Right ventricle myocardium superior (tissue), 1 donor: ENCODE measurements at places on chromosomes 4 and X. TPM values are rescaled to one million over a fixed set of nuclear protein-coding genes. Genes with fewer than 3 reads are reported as not detected.

Gene ADH1B
- 157 TPM for total RNA-seq

Gene SOWAHB
- not detected for total RNA-seq

Gene VEGFC
- total RNA-seq, result 5.4 TPM

Gene PDE6B
- 1.1 TPM for total RNA-seq

Gene TMPRSS11B
- total RNA-seq, result not detected

Gene F11
- total RNA-seq, result 0.40 TPM

Gene SMIM10L2A
- total RNA-seq, result 1.6 TPM

Gene CAPN6
- 0.08 TPM for total RNA-seq

Gene PSMD10
- total RNA-seq, result 17.9 TPM

Gene NUDT11
- not detected for total RNA-seq

Gene MAP9
- 5.3 TPM for total RNA-seq

Gene ZNF595
- total RNA-seq, result 6.8 TPM

Gene SPANXB1
- not detected for total RNA-seq

Gene PF4V1
- total RNA-seq, result not detected

DNA sequence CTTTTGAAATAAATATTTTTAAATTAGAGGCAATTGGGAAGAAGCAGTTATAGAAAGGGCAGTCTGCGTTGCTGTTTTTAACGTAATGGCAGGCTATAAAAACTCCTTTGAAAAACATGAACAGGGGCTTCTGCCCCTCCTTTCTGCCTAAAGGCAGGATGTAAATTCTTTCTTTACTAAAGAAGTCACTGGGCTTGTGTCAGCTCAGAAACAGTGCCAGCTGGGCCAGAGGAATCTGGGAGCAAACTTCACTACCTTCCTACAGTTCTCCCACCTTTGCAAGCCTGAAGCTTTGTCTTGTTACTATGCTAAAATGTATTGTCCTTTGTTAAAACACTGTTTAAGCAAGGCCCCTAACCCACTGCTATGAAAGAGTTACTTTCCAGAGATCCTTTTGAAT is 1664.8 kb downstream of the RPA4 start:
- DNase-seq, result no peak

- no peak for DNase-seq
Measured at GRCh38 chrX:84218726-84219125, 30.7 kb upstream of the RPS6KA6 start.

GRCh38 chr4:104352211-104352610 is 142.5 kb downstream of the CXXC4 start:
- DNase-seq, result no peak

DNA sequence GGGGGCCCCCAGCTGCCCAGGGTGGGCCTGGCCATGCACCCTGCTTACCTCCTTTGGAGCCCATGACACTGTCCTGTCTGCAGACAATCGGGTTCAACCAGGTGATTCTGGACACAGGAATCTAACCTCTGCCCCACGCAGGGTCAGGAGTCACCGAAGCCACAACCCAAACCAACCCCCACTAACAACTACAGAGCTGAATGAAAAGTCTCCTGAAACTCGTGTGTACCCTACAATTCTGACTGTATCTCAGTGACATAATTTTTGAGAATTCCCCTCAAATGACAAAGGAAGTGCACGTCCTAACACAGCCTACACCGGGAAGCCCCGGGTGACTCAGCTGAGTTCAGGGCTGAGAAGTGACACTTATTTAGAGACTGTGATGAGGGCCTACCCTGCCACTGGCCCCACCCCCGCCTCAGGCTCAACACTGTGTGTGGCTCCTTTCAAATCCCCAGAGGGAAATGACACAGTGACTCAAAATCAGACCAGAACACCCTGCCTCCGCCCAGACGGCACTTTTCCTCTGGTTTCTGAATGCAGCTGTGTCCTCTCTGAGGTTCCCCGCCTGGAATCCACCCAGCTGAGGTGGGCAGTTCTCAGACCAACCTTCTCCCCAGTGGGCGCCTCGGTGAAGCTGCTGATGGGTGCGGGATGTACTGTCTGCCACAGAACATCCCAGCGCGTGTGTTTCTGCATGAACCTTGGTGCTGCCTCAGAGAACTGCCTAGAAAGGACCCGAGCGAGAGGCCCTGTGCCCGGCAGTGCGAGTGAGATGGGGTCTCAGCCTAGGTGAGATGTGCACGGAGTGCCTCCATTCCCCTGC is 9.9 kb downstream of the TNIP2 start:
- peak; percentile 58 for DNase-seq

GRCh38 chrX:153951683-153952372 is 7.4 kb upstream of the RENBP start:
- no peak for DNase-seq

DNA sequence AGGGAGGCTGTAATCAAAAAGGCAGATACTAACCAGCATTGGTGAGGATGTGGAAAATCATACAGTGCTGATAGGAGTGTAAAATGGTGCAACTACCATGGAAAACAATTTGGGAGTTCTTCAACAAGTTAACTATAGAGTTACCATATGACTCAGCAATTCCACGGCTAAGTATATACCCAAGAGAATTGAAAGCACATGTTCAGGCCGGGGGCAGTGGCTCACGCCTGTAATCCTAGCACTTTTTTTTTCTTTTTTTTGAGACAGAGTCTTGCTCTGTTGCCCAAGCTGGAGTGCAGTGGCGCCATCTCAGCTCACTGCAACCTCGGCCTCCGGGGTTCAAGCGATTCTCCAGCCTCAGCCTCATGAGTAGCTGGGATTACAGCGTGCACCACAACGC is 15.0 kb upstream of the CD99L2 start:
- no peak for DNase-seq

GRCh38 chrX:139691843-139692505 is 16.0 kb downstream of the MCF2 start:
- no peak for DNase-seq

DNA sequence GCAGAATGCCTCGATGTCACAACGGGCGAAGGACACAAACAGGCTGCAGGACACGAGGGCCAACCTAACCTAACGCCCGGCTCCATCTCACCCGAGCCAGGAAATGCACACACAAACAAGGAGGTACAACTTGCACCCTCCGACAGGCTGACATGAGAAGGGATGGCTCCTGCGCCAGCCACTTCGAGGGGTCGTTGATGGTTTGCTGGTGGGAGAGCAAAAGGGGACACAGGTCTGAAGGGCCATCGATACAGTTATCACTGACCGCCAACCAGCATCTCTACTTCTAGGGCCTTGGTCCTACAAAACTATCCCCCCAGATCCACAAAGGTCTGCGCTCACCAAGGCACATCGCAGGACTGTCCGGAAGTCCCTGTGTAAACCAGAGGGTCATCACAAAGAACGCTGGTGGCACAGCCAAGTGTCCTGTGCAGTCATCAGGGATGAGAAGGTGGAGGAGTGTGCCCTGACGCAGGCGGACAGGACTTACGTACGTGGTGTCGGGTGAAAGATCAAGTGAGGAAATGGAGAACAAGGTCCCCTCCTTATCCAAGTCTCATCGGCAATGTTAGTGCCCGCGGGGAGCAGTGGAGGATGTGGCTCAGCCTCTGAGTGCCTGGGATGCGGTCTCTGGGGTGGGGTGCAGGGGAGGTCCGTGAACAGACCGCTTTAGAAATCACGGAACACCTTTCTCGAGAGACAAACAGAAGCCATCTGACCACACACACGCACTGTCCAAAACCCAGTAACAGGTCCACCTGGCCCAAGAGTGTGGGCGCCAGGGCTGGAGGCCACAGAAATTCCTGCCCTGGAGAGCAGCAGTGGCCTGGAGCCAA is 7.0 kb downstream of the MXD4 start:
- peak; percentile 36 for DNase-seq

- DNase-seq, result no peak
Measured at GRCh38 chr4:72295966-72296557, 264.3 kb downstream of the NPFFR2 start.

GRCh38 chr4:74543983-74544382 is 99.0 kb downstream of the AREG start:
- DNase-seq, result no peak

- DNase-seq, result no peak
Measured at GRCh38 chr4:140121646-140122045, 32.3 kb downstream of the MAML3 start.

- DNase-seq, result peak; percentile 31
Measured at GRCh38 chrX:101759000-101759399, 99.3 kb upstream of the ARMCX2 start.

DNA sequence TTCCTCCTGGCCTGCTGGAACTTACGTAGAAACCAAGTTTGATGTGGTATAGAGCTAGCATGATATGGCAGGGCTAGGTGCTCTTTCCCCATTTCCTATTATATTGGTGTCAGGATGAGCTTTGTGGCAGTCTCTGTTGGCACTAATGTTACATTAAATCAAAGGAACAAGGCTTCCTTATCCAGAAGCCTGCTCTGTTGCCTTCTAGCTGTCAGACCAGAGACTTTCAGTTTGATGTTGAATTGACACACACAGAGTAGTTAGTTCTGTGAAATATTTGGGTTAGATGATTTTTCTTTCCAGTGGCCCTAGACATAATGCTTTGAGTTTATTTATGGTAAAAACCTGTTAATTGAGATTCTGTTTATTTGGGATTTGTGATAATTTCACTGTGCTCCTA is 10.0 kb downstream of the CNKSR2 start:
- DNase-seq, result no peak

- DNase-seq, result no peak
Measured at GRCh38 chrX:96372313-96373046, 312.2 kb upstream of the DIAPH2 start.

DNA sequence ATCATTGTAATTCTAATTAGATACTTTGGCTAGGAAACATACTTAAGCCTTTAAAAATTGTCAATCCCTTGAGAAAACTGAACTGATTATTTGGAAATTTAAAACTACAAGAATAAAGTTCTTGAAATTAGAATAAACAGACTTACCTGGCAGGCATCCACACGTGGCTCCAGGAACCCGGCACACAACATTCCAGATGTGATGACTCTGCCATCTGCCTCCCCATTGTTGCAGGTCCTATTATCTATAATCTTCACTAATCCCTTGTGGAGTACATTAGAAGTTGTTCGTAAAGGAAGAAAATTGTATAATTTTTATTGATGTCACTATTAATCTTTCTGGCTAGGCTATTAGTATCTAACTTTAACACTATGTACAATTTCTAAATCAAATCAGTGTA is 16.2 kb upstream of the GNRHR start:
- no peak for DNase-seq

DNA sequence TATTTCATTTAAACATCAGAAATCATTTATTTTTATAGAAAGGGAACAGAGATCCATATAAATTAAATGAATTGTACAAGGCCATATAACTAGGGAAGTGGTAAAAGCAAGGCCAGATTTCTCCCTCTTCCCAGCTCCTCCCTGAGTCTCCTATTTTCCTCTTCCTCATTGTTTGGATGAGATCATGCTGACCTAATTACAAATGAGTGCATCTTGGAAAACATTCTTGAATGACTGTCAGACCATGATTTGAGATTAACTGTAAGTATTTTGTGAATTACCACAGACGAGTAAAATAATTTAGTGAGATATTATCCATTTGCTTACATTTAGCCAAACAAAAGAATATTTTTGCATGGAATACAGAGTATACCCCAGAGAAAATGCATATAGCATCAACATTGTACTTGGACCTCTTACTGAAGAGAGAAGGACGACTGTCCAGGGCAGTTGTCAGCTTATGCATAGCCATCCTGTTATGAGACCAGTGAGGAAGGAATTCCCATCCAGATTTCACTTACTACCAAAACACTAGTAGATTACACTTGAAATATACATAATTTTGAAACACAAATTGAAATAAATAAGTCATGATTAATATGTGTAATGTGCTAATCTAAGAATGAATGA is 47.3 kb downstream of the SLAIN2 start:
- DNase-seq, result no peak

- DNase-seq, result no peak
Measured at GRCh38 chrX:133045986-133046385, 50.9 kb downstream of the USP26 start.

GRCh38 chr4:152351080-152351479 is 184.8 kb downstream of the FBXW7 start:
- DNase-seq, result no peak

- no peak for DNase-seq
Measured at GRCh38 chr4:3192188-3192587, 56.8 kb upstream of the MSANTD1 start.

DNA sequence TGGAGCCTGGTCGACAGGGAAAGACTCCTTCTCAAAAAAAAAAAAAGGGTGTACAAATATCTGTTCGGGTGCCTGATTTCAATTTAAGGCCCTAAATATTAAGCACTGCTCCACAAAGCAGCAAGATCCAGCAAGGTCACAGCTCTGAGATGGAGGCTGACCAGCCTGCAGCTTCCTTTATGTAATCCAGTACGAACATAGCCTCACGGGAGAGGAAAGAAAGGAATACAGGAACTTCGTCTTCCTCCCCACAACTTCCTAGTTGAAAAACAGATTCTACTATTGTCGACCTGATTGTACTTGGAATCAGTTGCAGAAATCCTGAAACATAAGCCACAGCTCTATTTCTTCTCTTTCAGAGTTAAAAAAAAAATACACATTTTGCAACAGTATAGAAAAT is 53.5 kb upstream of the TBC1D9 start:
- DNase-seq, result no peak
